ENCODE measurements at places on chromosomes 2 and 18.
A peak's percentile ranks its signal among the peaks of the same experiment; 100 is the strongest.

DNA sequence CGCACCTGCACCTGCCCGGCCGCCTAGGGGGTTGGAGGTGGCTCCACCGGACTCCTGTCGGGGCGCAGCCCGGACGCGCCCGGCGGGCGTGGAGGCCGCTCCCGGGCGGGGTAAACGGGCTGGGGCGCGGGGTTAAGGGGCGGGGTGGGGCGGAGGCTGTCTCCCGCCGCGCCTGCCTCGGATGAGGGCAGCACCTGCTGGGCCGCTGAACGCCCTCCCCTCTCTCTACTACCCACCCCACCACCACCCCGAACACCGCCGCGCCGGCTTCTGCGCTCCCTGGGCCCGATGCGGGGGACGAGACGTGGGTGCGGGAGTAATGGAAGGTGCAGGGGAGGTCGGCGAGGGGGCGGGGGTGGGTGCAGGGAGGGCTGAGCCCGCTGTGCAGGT is 224.8 kb upstream of the ID2 start:
- peak; percentile 9 for DNase-seq

DNA sequence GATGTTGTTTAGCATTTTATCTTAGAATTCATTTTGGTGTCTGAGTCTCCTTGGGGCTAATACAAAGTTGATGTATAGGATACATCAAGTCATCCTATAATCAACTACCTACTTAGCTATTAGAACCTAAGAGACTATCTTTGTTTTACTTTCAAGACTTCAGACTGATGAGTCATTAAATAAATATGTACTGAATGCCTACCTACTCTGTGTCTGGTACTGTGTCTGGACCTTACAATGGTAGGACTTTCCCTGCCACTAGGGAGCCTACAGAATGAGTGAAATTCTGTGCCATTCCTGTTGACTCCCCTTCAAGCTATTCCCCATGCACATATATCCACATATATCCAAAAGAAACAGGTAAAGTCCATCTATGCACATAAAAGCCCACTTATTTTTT is 114.5 kb downstream of the ERBB4 start:
- no peak for DNase-seq

GRCh38 chr2:234161932-234162331 is 111.4 kb downstream of the SPP2 start:
- DNase-seq = no peak

GRCh38 chr18:46273861-46274260 is 169.7 kb downstream of the HAUS1 start:
- no peak for DNase-seq

- DNase-seq = no peak
Observed at GRCh38 chr2:30400151-30400954, 46.7 kb upstream of the LCLAT1 start.

- no peak for DNase-seq
Observed at GRCh38 chr18:67514901-67515540, 1.5 kb downstream of the DSEL start.
